ENCODE measurements at places on chromosomes 1 and 21. TPM values are rescaled to one million over a fixed set of nuclear protein-coding genes. Genes with fewer than 3 reads are reported as not detected.

PBX1 gene
- total RNA-seq, result not detected

TAS1R1 gene
- total RNA-seq, result not detected

EXTL1 gene
- not detected for total RNA-seq

FAM78B gene
- total RNA-seq, result 1.0 TPM

TRNP1 gene
- 2.0 TPM for total RNA-seq
